Tibial nerve (tissue), 4 donors: ENCODE measurements at places on chromosomes 13 and 19.

DNA sequence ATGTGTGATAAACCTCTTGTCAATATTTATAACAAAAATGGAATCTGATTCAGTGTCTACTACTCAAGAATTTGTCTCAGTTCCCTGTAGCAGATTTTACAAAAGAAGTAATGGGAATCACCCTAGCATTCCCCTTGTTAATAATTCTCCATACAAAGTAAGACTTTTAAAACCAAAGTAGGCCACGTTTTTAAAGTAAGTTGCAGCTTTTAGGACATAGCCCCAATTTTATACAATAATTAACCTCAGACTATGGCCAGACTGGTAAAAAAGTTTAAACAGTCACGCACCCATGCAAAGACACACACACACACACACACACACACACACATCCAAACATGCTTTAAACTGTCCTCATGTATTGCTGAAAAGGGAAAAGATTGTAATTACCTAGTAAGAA, 589.9 kb downstream of the PCDH9 start:
- no peaks in the 10 kb centered on the region for H3K36me3 ChIP-seq
- no peak for DNase-seq
- H3K27ac ChIP-seq: no peak overlapping the region
- no peaks in the 10 kb centered on the region for H3K4me1 ChIP-seq

GRCh38 chr19:53872762-53873161, 5.1 kb downstream of the MYADM start:
- no peaks in the 10 kb centered on the region for H3K27me3 ChIP-seq
- H3K4me3 ChIP-seq: no peak overlapping the region
- DNase-seq: no peak
- H3K36me3 ChIP-seq: peaks cover 8% of the 10 kb centered on the region
- H3K4me1 ChIP-seq: peaks cover 47% of the 10 kb centered on the region

DNA sequence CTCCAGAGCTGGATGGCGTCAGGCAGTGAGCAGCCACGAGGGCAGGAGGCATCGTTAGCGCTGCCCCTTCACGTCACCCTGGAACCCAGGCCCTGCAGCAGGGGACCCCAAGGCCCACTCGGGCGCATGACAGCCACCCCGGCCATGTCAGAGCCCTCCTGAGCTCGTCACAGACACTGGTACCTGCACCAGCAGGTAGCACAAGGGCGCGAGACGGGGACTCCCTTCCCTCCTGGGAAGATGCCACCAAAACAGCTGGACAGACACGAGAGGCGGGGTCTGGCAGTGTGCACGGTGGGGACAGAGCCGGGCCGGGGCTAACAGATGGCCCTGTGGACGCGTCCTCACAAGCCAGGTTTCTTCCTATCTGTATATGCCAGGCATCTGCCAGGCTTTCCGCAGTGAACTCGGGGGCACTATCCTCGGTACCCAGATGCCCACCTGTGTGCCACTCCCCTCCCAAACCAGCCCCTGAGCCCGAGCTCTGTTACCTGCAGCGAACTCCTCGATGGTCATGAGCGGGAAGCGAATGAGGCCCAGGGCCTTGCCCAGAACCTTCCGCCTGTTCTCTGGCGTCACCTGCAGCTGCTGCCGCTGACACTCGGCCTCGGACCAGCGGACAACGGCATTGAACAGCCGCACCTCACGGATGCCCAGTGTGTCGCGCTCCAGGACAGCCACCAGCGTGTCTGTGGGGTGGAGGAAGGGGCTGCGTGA, 25.8 kb downstream of the BTBD2 start:
- no peak overlapping the region for H3K4me3 ChIP-seq
- peaks cover 98% of the 10 kb centered on the region for H3K36me3 ChIP-seq
- H3K27me3 ChIP-seq: no peaks in the 10 kb centered on the region
- no peak overlapping the region for H3K27ac ChIP-seq

DNA sequence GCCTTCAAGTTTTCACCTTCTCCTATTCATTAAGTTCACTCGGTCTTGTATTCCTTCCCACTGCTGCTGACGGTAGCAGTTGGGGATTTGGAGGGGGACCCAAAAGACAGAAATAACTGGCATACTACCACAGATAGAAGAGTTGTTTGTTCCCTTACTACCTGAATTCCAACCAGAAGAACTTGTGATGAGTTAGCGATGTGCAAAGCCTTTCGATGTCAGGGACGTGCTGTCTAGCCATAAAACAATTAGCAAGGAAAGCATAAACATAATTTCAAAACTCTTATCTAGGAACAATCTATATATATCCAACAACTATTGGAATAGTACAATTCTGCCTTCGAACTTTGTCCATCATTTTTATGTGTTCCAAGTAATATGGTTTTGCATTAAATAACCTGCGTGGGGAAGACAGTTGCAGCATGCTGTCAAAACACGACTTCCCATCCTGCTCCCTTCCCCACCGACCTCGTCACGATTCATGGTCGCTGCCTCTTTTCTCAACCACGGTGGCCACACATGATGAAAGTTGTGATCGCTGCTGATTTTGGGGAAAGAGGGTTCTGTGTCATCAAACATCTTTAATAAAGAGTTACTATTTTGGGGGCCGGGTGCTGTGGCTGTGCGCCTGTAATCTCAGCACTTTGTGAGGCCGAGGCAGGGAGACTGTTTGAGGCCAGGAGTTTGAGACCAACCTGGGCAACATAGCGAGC, 3.8 kb upstream of the SLC7A9 start:
- H3K27ac ChIP-seq: no peak overlapping the region
- no peaks in the 10 kb centered on the region for H3K27me3 ChIP-seq
- DNase-seq: no peak
- no peaks in the 10 kb centered on the region for H3K36me3 ChIP-seq

GRCh38 chr19:10295847-10296591, 6.3 kb downstream of the ICAM5 start:
- DNase-seq: no peak
- peaks cover 96% of the 10 kb centered on the region for H3K27me3 ChIP-seq
- H3K27ac ChIP-seq: no peak overlapping the region

- H3K4me3 ChIP-seq: no peak overlapping the region
- no peaks in the 10 kb centered on the region for H3K4me1 ChIP-seq
- DNase-seq: no peak
- no peak overlapping the region for H3K27ac ChIP-seq
Observed at GRCh38 chr13:53622456-53622855, 593.8 kb downstream of the OLFM4 start.

DNA sequence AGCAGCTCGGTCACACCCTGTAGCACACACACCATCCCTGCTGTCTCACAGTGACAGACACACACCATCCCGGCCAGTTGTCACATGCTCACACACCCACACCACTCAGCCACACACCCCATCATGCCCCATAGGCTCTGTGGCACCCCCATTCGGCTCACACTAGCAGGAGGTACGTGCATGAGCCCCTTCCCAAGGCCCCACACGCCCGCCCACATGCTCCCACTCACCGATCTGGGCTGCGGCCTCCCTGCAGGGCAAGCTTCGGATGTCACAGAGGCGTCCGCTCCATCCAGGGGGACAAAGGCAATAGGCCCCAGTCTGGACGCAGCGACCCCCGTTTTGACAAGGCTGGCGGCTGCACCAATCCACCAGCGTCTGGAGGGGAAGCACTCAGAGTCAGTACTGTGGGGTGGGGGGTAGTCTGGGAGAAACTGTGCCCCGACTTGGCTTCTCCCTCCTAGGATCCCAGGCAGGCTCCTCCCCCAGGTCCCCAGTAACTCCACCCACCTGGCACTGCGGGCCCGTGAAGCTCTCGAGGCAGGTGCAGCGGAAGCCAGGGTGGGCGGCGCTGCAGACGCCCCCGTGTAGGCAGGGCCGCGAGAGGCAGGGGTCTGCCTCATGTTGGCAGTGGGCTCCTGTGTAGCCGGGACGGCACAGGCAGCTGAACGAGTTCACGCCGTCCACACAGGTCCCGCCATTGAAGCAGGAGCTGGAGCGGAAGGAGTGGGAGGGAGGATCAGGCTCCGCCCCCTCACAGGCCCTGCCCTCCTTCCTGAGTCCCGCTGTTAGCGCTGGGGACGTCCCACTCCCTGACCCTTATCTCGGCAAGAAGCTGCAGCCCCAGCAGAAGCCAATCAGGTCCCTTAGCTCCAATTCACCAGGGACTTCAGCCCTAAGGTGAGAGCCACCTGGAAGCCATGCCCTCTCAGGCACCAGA, 20.1 kb downstream of the NOTCH3 start:
- no peaks in the 10 kb centered on the region for H3K27me3 ChIP-seq
- DNase-seq: no peak
- peaks cover 3% of the 10 kb centered on the region for H3K4me1 ChIP-seq
- H3K4me3 ChIP-seq: no peak overlapping the region

DNA sequence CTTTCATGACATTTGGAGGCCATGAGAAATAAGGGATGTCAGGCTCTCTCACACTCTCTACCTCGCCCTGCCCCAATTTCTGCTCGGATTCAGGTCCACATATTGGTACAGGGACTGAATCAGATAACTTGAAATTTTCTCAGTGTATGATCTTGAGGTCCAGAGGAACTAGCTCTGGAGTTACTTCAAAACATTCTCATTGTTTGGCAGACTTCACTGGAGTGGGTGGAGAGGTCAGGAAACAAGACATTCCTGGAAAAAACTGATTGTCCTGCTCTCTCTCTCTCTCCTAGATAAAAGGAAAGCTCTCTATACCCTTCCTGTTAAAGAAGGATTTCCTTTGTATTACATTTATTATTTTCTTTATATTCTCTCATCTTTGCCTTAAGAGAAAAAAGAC, 428.1 kb upstream of the DACH1 start:
- no peaks in the 10 kb centered on the region for H3K27me3 ChIP-seq
- DNase-seq: no peak
- H3K4me1 ChIP-seq: no peaks in the 10 kb centered on the region

GRCh38 chr19:16400911-16401591, 70.7 kb downstream of the EPS15L1 start:
- no peak overlapping the region for H3K4me3 ChIP-seq
- peaks cover 15% of the 10 kb centered on the region for H3K36me3 ChIP-seq
- no peak for DNase-seq
- peaks cover 22% of the 10 kb centered on the region for H3K4me1 ChIP-seq
- H3K27ac ChIP-seq: peak overlapping the region; percentile 84
- H3K27me3 ChIP-seq: no peaks in the 10 kb centered on the region

GRCh38 chr13:95557013-95557412, 4.5 kb downstream of the CLDN10 start:
- H3K27ac ChIP-seq: no peak overlapping the region
- DNase-seq: no peak
- no peaks in the 10 kb centered on the region for H3K36me3 ChIP-seq
- peaks cover 16% of the 10 kb centered on the region for H3K4me1 ChIP-seq
- H3K4me3 ChIP-seq: no peak overlapping the region

- no peaks in the 10 kb centered on the region for H3K27me3 ChIP-seq
- H3K4me3 ChIP-seq: no peak overlapping the region
- no peaks in the 10 kb centered on the region for H3K36me3 ChIP-seq
- no peak for DNase-seq
- H3K27ac ChIP-seq: no peak overlapping the region
- no peaks in the 10 kb centered on the region for H3K4me1 ChIP-seq
Observed at GRCh38 chr13:76798037-76798436, 88.2 kb downstream of the KCTD12 start.

DNA sequence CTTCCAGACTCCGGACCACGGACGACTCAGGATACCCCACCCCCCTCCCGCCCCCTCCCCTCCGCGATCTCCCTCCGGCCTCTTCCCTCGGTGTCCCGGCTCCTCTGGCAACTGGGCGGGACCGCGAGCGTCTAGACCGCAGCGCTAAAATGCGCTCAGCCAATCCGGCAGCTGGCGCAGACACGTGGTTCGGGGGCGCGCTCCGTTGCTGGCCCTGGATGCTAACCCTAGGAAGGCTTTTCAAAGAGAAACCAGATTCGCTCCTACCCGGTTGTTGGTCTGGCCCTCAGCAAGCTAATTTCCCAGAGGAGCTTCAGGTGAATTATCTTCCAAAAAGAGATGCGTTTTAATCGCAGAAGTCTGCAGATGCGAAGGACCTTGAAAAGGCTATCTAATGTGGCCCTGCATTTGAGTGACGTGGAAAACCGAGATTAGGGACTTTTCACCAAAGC, at the start of gene DZIP1:
TSS of gene DZIP1 (minus strand) at position 106 of the 452 bp plus-strand sequence. CDS start 2,677 bp downstream, outside the sequence.
- H3K4me3 ChIP-seq: peak within 1 kb of the TSS; percentile 54
- H3K36me3 ChIP-seq: no peaks in the 10 kb centered on the region
- peak within 1 kb of the TSS; percentile 75 for H3K27ac ChIP-seq
- H3K27me3 ChIP-seq: peaks cover 11% of the 10 kb centered on the region

DNA sequence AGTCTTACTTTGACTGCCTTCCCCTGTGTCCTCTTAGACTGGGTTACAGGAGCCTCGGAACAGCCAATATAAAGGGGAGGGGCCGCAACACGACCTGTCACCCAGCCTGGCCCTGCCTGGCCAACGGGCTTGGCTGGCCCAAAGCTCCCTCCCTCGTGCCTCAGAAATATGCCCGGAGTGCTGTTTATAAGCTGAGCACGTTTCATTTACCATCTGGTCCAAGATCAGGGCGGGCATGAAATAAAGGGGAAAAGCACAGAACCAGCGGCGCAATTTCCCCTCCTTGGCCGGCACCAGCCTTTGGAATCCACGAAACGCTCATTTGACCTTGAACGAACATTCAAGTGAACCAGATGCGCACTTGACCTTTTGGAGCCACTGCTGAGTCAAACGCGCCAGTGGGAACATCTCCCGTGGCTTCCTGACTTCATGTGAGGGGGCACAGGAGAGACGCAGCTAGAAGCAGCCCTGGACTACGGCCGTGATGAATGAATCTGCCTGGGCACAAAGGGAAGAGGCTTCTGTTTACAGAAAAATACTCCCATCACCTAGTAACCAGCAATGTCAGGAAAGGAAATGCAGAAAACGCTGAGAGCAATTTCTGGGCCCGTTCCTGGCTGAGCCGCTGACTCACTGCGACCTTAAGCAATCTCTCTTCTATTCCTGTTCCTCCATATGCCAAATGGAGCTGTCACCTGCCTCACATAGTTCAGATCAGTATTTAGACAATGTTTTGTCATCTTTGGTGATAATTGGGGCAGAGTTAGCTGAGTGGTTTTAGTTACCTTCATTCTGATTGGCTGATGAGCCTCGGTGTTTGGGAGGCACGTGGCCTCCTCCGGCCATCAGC, 53.3 kb downstream of the RFX2 start:
- peak overlapping the region; percentile 94 for H3K27ac ChIP-seq
- H3K27me3 ChIP-seq: no peaks in the 10 kb centered on the region
- H3K4me1 ChIP-seq: no peaks in the 10 kb centered on the region
- no peak for DNase-seq
- H3K36me3 ChIP-seq: no peaks in the 10 kb centered on the region

GRCh38 chr13:100128373-100128772, 39.5 kb downstream of the PCCA start:
- H3K4me3 ChIP-seq: no peak overlapping the region
- DNase-seq: no peak
- H3K27ac ChIP-seq: no peak overlapping the region
- no peaks in the 10 kb centered on the region for H3K36me3 ChIP-seq
- H3K27me3 ChIP-seq: no peaks in the 10 kb centered on the region

GRCh38 chr13:99967869-99968520, 3.6 kb downstream of the ZIC5 start:
- no peak overlapping the region for H3K27ac ChIP-seq
- no peak for DNase-seq
- no peak overlapping the region for H3K4me3 ChIP-seq
- H3K27me3 ChIP-seq: peaks cover 95% of the 10 kb centered on the region

DNA sequence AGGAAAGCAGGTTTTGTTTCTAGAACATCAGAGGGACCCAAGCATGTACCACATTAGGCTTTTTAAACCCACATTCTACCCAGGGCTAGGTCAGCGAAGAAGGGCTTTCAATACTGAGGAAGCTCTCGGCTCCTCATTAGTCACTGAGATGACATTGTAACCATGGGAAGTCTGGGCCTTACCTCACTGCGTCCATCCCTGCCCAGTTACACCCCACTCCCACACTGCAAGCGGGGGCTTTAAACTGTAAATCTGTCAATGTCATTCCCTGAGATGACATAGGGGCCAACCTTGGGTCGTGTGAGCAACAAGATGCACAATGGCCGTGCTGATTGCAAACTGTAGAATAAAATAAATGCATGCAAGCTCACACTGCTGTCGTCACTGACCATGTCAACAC, 21.7 kb upstream of the TFDP1 start:
- peaks cover 19% of the 10 kb centered on the region for H3K27me3 ChIP-seq
- H3K36me3 ChIP-seq: no peaks in the 10 kb centered on the region
- no peak overlapping the region for H3K4me3 ChIP-seq
- no peak for DNase-seq
- no peaks in the 10 kb centered on the region for H3K4me1 ChIP-seq
- no peak overlapping the region for H3K27ac ChIP-seq
